ENCODE measurements at places on chromosomes 2 and 18.
A peak's percentile ranks its signal among the peaks of the same experiment; 100 is the strongest.

- DNase-seq, result no peak
These were observed 441.3 kb downstream of the RND3 start for GRCh38 chr2:150046211-150046610.

- DNase-seq, result no peak
These were observed 30.1 kb downstream of the FHOD3 start for GRCh38 chr18:36327352-36328316.

DNA sequence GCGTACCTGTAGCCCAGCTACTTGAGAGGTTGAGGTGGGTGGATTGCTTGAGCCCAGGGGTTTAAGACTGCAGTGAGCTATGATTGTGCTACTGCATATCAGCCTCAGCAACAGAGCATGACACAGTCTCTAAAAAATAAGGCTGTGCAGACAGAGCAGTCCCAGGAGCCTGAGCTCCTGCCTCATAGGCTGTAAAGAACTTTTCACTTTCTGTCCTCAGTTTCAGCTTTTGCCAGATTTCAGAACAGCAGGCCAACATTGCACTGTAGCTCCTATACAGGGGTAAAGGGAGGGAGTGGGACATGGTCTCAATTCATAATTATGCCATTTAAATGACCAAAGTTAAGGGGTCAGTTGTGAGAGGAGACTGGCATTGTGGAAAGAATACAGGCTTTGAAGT is 150.6 kb downstream of the GALNT1 start:
- no peak for DNase-seq

DNA sequence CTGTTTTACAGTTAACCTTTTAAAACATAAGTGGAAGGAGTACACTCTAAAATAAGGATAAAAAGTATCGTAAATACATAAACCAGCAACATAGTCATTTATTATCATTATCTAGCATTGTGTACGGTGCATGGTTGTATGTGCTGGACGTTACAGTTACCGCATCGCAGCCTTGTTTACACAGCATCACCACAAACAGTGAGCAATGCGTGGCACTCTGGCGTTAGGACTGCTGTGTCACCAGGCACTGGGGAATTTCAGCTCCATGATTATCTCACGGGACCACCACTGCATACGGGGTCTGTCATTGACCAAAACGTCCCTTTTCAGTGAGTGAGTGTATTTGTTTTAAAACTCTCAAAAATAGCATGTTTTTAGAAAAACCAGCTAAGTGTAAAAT is 103.0 kb upstream of the SNTG2 start:
- DNase-seq, result no peak

GRCh38 chr2:239691720-239692119 is 290.9 kb upstream of the HDAC4 start:
- DNase-seq, result no peak

- no peak for DNase-seq
These were observed 11.1 kb downstream of the TET3 start for GRCh38 chr2:73995810-73996209.

- DNase-seq, result no peak
These were observed 28.4 kb downstream of the MEIS1 start for GRCh38 chr2:66463206-66463755.

GRCh38 chr2:71711133-71711855 is 257.9 kb downstream of the DYSF start:
- DNase-seq, result no peak

DNA sequence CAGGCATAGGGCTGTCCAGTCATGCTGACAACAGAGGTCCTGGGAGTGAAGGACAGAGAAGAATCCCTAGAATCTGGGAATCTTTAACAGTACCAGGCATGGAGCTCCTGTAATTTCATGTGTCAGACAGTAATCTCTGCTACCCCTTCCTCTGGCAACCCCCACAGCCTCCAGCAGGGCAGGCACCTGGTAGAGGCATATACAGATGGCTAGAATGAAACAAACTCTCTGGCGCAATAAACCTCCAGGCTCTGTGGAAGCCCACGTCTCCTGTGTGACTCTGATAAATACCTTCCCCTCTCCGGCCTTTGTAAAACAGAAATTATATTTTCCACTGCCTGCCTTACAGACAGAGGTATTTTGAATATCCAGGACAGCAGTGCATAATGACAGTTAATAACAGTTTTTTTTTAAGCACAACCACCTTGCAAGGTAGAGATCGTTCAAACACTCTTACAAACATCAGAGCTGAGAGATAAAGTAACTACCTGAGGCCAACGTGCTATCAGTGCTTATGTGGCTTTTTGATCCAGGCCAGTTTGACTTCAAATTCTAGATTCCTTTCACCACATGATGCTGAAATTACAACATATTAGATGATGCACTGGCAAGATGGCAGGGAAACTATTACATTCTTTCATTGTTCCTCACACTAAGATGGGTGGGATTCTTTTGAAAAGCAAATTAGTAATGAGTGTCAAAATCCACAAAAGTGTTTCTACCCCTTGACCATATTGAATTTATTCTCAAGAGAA is 47.7 kb upstream of the TMEM247 start:
- DNase-seq, result no peak

DNA sequence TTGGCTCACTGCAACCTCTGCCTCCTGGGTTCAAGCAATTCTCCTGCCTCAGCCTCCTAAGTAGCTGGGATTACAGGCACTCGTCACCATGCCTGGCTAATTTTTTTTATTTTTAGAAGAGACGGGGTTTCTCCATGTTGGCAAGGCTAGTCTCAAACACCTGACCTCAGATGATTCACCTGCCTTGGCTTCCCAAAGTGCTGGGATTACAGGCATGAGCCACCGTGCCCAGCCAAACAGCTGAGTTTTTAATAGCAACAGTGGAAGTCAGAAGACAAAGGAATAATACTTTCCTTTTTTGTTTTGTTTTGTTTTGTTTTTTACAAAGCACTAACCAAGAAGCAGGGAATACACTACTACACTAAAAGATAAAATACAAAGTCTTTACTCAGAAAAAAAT is 16.9 kb downstream of the GPR75 start:
- no peak for DNase-seq

- DNase-seq, result no peak
These were observed 286.7 kb downstream of the EXOC6B start for GRCh38 chr2:72539071-72539552.

DNA sequence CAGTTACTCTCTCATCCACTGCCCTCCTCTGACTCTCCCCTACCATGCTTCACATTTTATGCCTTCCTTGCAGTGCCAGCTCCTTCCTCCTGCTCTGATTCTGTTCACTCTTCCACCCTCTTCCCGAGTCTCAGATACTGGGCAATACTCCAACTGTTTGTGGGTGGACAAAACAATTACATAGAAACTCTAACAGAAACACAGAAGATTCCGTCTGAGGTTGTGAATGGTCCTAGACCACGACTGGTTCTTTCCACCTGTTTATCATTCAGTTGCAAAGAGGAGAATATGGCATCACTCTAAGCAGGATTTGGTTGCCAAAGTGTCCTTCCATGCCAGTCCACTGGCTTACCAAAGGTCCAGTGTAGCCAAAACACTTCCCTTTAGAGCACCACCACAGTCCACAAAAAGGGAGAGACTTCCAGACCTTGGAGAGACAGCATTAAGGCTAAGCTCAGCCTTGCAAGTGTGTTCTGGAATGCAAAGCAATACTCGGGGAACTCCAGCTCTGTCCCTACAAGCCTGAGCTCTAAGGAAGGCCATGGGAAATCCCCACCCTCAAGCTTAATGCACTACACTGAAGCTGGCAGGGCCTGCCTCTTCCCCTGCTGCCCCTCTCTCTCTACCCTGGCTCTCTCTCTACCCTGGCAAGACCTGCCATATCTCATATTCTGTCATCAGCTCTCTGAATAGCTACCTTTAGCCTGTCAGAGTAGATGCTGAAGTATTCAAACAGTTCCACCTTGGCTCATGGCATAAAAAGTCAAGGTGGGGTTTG is 33.6 kb upstream of the RND3 start:
- no peak for DNase-seq

GRCh38 chr2:241454837-241455485 is 53.4 kb downstream of the STK25 start:
- no peak for DNase-seq

- DNase-seq, result peak; percentile 94
These were observed 24.6 kb upstream of the ATOH8 start for GRCh38 chr2:85728883-85729824.

Measured in suppressor macrophage (primary cell).